ENCODE measurements at places on chromosomes 7 and 10.
A peak's percentile ranks its signal among the peaks of the same experiment; 100 is the strongest.

- DNase-seq = peak; percentile 68
Measured at GRCh38 chr7:99272476-99273045, at the start of gene MYH16. Gene MYH16, plus strand, starts transcription at chr7:99272839.

- DNase-seq = no peak
Measured at GRCh38 chr10:76150139-76150875, 718.9 kb downstream of the LRMDA start.

GRCh38 chr7:128890306-128891109 lies 20.0 kb downstream of the KCP start:
- DNase-seq = no peak

- no peak for DNase-seq
Measured at GRCh38 chr10:7405637-7406036, 5.2 kb downstream of the SFMBT2 start.

DNA sequence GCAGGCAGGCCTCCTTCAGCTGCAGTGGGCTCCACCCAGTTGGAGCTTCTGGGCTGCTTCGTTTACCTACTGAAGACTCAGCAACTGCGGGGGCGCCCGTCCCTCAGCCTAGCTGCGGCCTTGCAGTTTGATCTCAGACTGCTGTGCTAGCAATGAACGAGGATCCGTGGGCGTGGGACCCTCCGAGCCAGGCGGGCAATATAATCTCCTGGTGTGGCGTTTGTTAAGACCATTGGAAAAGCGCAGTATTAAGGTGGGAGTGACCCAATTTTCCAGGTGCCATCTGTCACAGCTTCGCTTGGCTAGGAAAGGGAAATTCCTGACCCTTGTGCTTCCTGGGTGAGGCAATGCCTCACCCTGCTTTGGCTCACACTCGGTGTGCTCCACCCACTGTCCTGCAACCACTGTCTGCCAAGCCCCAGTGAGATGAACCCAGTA lies 159.2 kb upstream of the FOXP2 start:
- no peak for DNase-seq

- DNase-seq = peak; percentile 25
Measured at GRCh38 chr7:98617051-98617959, at the start of gene NPTX2. Gene NPTX2, plus strand, starts transcription at chr7:98617285. Its CDS starts 177 bp downstream, at chr7:98617462.

- no peak for DNase-seq
Measured at GRCh38 chr7:46754140-46754720, 827.7 kb downstream of the TNS3 start.

DNA sequence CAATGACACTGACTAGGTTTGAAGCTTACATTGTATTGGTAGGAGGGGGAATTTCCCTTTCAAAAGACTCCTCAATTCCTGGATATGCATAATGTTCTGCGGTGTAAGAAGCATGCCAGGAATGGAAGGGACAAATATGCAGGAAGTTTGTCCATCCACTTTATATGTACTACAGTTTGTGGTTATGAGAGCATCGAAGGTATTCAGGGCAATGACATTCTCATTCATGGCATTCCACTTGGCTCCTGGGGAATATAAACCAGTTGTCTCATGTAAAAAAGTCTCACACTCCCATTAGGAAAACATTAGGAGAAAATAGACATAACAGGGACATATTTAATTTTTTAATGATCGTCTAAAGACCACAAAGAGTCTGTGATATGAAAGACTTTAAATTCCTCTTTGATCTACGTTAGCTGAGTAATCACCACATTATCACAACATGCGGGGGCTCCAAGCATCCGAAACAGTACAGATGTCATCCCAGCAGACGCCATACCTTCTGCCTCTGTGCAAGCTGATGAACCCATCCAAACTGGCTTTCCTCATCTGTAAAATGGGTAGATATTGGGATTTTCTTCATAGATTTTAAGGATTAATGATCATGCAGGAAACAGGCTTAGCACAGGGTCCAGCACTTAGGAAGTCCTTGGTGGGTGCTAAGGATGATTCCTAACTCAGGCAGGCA lies 675.3 kb downstream of the INHBA start:
- peak; percentile 97 for DNase-seq

Data from ACHN (cell line).